A549 treated with CpdA at 1 μM for 4 hours (cell line): ENCODE measurements at places on chromosomes 12 and 14. TPM values are rescaled to one million over a fixed set of nuclear protein-coding genes. Genes with fewer than 3 reads are reported as not detected.

The SDR9C7 gene
- total RNA-seq, result 0.05 TPM in 1 of 5 replicates, not detected in the others

The PTPRQ gene
- total RNA-seq, result 0.02 to 0.05 TPM (median 0.04 TPM) in 4 of 5 replicates, not detected in the other

The KRT3 gene
- total RNA-seq, result 0.03 to 0.10 TPM in 2 of 5 replicates, not detected in the others

The SDSL gene
- total RNA-seq, result 21.4 to 28.4 TPM (median 24.1 TPM) in 5 replicates

The KERA gene
- not detected in 5 replicates for total RNA-seq

The NAV3 gene
- total RNA-seq, result 15.2 to 26.4 TPM (median 17.9 TPM) in 5 replicates

The SMOC1 gene
- total RNA-seq, result 15.6 to 24.6 TPM (median 21.7 TPM) in 5 replicates

The FGD6 gene
- total RNA-seq, result 14.9 to 18.7 TPM (median 16.4 TPM) in 5 replicates

The PLEKHD1 gene
- total RNA-seq, result 0.02 to 0.03 TPM in 2 of 5 replicates, not detected in the others

The TUBA1B gene
- total RNA-seq, result 2,156 to 2,553 TPM (median 2,429 TPM) in 5 replicates

The HOXC4 gene
- total RNA-seq, result 2.4 to 4.2 TPM (median 4.0 TPM) in 5 replicates

The TMEM116 gene
- total RNA-seq, result 5.6 to 7.4 TPM (median 6.3 TPM) in 5 replicates

The TAS2R19 gene
- 0.08 to 0.27 TPM (median 0.16 TPM) in 3 of 5 replicates, not detected in the others for total RNA-seq

The PRB2 gene
- total RNA-seq, result not detected in 5 replicates

The PTPN6 gene
- total RNA-seq, result 10.3 to 13.1 TPM (median 12.1 TPM) in 5 replicates

The B4GALNT3 gene
- total RNA-seq, result 0.29 to 0.74 TPM (median 0.58 TPM) in 5 replicates

The TMEM121 gene
- total RNA-seq, result 3.2 to 9.7 TPM (median 9.0 TPM) in 5 replicates

The LEMD3 gene
- total RNA-seq, result 9.7 to 12.4 TPM (median 12.0 TPM) in 5 replicates

The NTF3 gene
- total RNA-seq, result not detected in 5 replicates

The ACVRL1 gene
- 0.03 to 0.09 TPM (median 0.08 TPM) in 4 of 5 replicates, not detected in the other for total RNA-seq

The PARP11 gene
- total RNA-seq, result 1.2 to 2.6 TPM (median 1.7 TPM) in 5 replicates

The ENDOU gene
- not detected in 5 replicates for total RNA-seq

The GYS2 gene
- total RNA-seq, result not detected in 5 replicates

The LRP1-AS gene
- not detected in 5 replicates for total RNA-seq

The OR6J1 gene
- not detected in 5 replicates for total RNA-seq
